ENCODE measurements at places on chromosomes 4 and X.

DNA sequence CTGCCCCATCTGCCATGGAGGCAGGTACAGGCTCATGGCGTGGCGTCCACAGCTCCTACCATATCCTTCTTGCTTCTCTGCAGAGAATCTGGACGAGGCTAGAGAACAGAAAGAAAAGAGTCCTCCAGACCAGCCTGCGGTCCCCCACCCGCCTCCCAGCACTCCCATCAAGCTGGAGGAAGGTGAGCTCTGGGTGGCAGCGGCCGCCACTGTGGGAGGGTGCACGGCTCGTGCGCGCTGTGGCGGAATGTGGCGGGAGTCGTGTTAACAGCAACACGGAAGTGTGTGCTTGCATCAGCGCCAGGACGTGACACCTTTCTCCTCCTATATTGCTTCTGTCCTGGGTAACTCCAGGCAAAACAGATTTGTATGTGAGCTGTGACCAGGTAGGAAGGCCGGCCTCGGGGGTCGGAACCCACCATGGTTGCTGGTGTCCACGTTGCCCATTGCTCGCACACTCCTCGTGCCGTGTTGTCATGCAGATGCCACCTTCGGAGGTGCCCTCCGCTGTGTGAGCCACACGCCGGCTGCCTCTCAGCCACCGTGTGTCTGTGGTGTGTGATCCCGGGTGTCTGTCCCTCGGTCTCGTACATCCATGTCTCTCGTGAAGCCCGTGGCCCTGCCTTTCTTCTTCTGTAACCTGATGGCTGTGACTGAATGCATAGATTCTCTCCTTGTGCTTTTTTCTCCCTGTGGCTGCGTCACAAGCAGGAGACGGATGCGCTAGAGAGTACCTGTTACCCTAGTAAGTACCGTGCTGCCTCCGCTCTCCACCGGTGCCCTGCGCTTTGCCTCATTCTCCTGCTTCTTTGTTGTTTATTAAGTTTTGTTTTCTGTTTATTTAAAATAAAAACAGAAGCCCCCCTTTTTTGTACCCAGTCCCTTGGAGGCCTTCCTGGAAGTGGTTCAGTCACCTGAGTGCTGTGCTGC, 37.0 kb downstream of the NOP14 start:
- no peak for DNase-seq

GRCh38 chr4:664713-665231, 9.3 kb downstream of the ATP5ME start:
- DNase-seq = no peak

DNA sequence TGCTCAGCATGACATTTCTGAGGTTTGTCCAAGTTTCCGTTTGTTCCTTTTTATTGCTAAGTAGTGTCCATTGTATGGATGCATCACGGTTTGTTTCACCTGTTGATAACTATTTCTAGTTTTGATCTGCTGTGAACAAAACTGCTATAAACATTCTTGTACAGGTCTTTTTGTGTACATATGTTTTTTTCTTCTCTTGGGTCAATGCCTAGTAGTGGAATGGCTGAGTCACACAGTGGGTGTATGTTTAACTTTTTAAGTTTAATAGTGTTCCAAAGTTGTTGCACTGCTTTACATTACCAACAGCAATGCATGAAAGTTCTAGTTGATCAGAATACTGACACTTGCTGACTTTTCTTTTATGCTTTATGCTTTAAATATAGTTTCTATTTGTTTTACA, 76.7 kb downstream of the MAOB start:
- no peak for DNase-seq

GRCh38 chr4:106766519-106766918, 269.6 kb downstream of the DKK2 start:
- no peak for DNase-seq

Measured in MV-4-11 (cell line).